ENCODE measurements at places on chromosomes 6 and 20. TPM values are rescaled to one million over a fixed set of nuclear protein-coding genes. Genes with fewer than 3 reads are reported as not detected.

GRCh38 chr6:111069382-111070104 is 17.8 kb upstream of the SLC16A10 start:
- DNase-seq, result no peak

- DNase-seq, result peak; percentile 68
Measured at GRCh38 chr6:116385459-116385802, 14.7 kb downstream of the DSE start.

DNA sequence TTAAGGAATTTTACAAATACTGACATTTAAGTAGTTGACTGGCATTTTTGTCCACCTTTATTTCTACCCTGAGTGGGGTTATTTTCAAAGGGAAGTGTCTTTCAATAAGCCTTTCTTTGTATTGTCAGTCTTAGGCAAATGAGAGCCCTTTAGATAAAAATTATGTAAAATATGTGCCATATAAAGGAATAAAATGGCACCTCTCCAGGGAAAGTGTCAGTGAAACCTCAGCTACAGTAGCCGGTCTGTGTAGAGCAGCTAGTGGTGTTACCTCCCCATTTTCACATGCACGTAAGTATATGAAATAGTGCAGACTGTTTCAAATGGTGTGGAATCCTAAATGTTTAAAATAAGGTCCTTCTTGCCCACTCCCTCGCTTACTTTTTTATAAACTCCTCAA is 5.0 kb downstream of the FAM217B start:
- no peak for DNase-seq

CST2 gene
- total RNA-seq, result not detected

GRCh38 chr6:160069459-160069858 is 52.2 kb upstream of the SLC22A1 start:
- DNase-seq, result no peak

POU5F1 gene
- total RNA-seq, result 5.6 TPM

DNA sequence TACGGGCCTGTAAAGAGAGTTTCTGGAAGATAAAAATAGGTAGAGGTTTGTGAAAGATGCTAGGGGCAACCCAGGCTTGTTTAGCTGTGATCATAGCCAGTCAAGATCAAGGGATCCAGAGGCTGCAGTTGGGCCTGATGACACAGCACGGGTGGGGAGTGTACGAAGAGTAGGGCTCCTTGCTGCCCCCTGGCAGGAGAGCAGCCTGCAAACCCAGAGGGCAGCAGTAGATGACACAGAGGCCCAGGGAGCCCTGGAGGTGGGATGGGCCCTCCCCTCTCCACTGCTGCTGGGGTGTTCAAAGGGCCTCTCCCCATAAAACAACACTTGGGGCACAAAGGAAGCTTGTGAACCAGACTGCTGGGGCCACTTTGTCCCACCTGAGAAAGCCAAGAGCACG is 47.2 kb downstream of the VEGFA start:
- DNase-seq, result peak; percentile 64

- no peak for DNase-seq
Measured at GRCh38 chr6:150929416-150929815, 63.9 kb downstream of the MTHFD1L start.

DNA sequence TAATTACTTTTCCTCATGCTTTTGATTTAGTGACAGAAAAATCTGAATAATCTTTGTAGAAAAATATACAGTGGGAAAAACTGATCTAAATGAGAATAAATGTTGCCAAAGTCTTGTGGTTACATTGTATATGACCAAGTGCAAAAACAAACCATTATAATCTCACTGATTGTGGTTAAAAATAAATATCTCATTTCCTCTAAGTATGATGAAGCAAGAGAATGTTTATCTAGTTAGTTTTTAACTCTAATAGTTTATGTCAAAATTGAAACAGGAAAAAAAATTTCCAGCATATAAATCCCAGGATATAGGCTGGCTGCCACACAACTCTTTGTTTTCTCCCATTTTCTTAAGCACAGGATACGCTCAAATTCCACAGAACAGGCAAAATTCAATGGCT is 392.7 kb upstream of the ID4 start:
- DNase-seq, result no peak

DNA sequence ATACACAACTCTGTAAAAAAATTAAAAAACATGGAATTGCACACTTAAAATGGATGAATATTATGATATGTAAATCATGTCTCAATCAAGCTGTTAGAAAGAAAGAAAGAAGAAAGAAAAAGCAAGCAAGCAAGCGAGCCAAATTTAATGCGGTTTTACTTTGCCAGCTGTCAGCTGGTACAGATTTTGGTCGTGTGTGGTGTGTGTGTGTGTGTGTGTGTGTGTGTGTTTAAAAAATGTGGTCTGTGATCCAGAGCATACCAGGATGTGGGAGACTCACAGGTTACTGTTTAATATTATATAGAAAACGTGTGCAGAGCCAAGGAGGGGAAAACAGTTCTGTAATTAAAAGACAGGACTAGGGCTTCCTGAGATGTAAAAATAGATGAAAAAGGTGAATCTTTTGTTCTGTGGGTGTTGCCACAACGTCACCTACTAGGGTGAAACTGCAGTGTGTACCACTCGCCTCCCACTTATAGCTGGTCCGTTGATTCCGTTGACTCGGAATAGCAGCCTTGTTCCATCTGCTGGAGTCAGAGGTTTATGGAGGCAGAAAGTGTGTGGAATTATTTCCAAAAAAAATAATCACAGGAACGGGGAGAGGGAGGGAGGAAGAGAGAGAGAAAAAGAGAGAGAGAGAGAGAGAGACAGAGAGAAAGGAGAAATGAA is 197.7 kb downstream of the BCAS1 start:
- peak; percentile 40 for DNase-seq

DNA sequence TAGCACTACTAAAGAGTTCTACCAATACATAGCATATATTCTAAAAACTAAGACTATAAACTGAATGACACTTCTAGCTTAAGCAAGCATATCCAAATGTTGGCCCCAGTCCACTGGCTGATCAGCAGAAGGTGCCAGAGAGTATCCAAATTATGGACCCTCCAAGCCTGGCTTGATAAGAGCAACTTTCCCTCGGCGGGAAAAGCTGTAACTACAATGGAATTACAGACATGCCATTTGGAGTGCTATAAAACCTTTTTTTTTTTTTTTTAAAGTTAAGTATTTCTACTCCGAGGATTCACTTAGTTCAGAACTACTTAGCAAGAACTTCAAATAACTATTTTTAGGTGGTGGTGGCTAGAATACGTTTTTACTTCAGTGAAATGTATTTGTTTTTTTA is 94.6 kb downstream of the EPB41L2 start:
- DNase-seq, result peak; percentile 8

RREB1 gene
- 7.0 TPM for total RNA-seq

- no peak for DNase-seq
Measured at GRCh38 chr6:17015551-17016381, 86.1 kb upstream of the STMND1 start.

DNA sequence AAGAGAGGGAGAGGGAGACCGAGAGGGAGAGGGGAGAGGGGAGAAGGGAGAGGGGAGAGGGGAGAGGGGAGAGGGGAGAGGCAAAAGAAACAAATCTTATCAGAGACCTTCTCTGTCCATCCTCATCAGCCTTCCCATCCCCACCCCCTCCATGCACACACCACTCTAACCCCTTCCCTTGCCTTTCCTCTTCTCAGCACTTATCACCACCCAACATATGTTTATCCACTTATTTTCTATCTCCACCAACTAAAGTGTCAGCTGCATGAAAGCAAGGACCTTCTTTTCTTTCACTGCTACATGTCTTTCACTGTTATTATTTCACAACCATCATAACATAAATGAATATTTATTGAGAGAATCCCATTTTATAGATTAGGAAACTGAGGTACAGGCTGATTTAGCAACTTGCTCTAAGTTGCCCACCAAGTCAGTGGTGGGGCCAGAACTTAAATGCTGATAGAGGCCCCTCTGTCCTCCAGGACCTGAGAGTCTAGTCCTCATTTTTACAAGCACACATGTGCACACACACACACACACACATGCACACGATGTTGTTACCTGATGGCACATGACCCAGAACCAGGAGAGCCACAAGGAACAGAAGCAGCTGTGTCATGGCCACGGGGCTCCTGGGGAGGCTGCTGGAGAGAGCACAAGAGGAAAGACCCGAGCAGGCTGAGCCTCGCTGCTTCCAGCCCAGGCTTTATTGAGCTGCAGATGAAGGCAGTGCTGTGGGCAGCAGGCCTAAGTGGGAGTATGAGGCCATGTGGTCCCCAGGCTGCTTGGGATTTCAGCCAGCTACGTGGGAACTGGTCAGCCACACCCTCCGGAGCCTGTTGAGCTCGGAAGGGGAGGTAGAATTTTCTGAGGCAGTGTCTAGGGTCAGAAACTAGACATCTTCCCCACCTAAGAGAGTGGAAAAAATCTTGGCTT is 2.3 kb downstream of the DEFB124 start:
- no peak for DNase-seq

XKR7 gene
- 0.12 TPM for total RNA-seq

ERVFRD-1 gene
- total RNA-seq, result not detected

DNA sequence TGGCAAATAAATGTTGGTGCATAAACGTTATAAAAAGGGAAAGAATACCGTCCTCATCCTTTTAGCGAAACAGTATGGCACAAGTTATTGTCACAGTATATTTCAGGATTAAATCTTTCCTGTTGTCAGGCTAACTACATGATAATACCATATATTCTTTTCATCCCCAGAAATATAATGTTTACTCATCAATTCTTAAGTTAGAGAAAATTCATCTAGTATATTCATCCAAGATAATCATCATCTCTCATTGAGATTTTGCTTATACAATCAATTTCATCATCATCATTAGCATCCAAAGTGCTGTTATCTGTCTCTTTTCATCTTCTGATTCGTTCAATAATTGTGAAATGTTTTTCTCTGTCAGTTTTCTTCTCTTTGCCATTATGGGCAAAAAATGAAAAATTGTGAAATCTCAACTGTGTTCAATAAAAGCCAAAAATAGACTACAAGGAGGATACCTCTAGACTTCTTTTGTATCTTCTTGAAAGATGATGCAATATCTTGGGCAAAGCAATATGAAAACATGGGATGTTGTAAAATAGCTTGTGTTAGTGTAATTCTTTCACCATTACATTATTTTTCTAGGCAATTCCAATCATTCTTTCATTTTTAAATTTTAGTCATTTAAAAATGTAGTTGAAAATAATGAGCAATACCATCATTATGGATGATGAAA is 2.6 kb downstream of the SPACA1 start:
- no peak for DNase-seq

TREML1 gene
- total RNA-seq, result not detected

GRCh38 chr20:21338291-21338690 is 35.2 kb downstream of the XRN2 start:
- no peak for DNase-seq

ABT1 gene
- total RNA-seq, result 22.4 TPM

C20orf96 gene
- 0.57 TPM for total RNA-seq

DNA sequence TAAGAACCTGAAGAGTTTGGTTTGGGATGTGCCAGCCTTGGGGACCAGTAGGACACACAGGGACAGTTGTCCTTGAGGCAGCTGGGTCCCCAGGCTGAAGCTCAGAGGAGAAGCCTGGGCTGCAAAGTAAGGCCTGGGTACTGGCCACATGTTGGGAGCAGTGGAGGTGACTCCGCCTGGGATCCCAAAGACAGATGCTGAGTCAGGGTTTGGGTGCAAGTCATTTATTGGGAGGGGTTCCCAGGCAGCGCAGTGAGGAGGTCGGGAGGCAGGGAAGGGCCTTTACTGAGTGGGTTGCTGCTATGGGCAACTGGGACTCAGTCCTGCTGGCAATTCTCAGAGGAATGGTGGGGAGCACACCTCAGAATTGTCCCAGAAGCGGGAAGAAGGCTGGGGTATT is 12.4 kb downstream of the BPI start:
- no peak for DNase-seq

CDSN gene
- not detected for total RNA-seq

- peak; percentile 45 for DNase-seq
Measured at GRCh38 chr20:53154540-53154939, 182.4 kb downstream of the TSHZ2 start.

Measured in Daoy (cell line).